Activated CD4-positive, alpha-beta T cell treated with anti-CD3 and anti-CD28 coated beads for 36 hours (primary cell): ENCODE measurements at places on chromosomes 11 and 22. TPM values are rescaled to one million over a fixed set of nuclear protein-coding genes. Genes with fewer than 3 reads are reported as not detected.

HRAS gene
- 41.9 TPM for total RNA-seq

SLC7A4 gene
- not detected for total RNA-seq

KCNJ1 gene
- not detected for total RNA-seq

TSSK2 gene
- not detected for total RNA-seq

WNT11 gene
- not detected for total RNA-seq

PRR14L gene
- total RNA-seq = 52.2 TPM

TEX12 gene
- 0.32 TPM for total RNA-seq

MS4A6E gene
- not detected for total RNA-seq

SCO2 gene
- total RNA-seq = 2.4 TPM

TOLLIP gene
- total RNA-seq = 29.6 TPM

RFPL2 gene
- not detected for total RNA-seq

MUC5B gene
- total RNA-seq = not detected

NLRP10 gene
- total RNA-seq = not detected

OR8B4 gene
- total RNA-seq = not detected

SLC17A6 gene
- not detected for total RNA-seq

ARHGAP32 gene
- 8.9 TPM for total RNA-seq

MAPK8IP1 gene
- total RNA-seq = 0.37 TPM

KCTD21 gene
- total RNA-seq = 9.8 TPM

GLYATL1 gene
- 0.50 TPM for total RNA-seq

KDM4E gene
- total RNA-seq = not detected

PIH1D2 gene
- 0.61 TPM for total RNA-seq

KCNJ4 gene
- not detected for total RNA-seq
